ENCODE measurements at places on chromosomes 7 and 10.

GRCh38 chr7:30652132-30652531, 30.1 kb downstream of the CRHR2 start:
- no peak for DNase-seq

GRCh38 chr7:135733603-135734342, 5.8 kb upstream of the SLC13A4 start:
- no peak for DNase-seq

- peak; percentile 25 for DNase-seq
These were observed 73.0 kb upstream of the SFMBT2 start for GRCh38 chr10:7483848-7484247.

DNA sequence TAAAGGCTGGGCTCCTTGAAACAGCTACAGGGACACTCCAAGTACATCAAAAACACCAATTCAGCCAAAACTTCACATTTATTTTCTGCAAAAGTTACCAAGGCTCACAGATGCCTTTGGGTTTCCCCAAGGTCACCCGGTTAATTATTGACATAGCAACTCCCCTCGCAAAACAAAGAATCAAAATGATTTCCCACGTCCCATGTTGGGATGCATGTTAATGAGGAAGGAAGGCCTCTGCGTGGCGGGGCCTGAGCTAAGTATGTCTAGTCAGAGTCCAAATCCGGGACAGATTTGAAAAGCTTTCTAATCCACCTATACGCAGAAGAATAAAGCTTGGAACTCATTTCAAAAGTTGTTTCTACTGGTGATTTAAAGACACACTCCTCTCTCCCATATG, 535 bp upstream of the TMEM72 start:
- DNase-seq: no peak

GRCh38 chr10:52368725-52369124, 54.6 kb downstream of the DKK1 start:
- DNase-seq: no peak

DNA sequence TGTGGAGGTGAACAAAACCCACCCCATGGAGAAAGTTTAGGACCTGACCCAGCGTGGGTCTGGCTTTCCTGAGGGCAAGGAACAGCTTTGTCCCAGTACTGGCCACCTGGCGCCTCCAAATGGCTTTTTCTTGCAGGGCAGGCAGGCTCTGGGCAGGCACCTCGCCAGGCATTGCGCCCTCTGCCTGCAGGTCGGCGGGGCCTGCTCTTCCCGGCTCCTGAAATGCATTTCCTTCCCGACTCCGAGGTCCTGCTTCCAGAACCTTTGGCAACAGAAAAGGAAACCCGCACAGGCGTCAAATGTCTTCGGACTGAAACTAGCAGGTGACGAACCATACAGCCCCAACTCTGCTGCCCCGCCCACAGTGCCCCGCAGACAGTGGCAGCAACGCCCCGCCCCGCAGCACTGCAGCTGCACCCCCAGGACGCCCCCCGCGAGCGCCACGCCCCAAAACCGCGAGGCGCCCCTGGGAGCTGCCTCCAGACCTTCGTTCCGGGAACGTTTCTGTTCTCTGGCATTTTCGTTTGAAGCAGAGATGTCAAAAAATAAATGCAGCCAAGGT, 65.5 kb downstream of the C10orf143 start:
- no peak for DNase-seq

- DNase-seq: no peak
These were observed 127.0 kb upstream of the JCAD start for GRCh38 chr10:30186371-30186875.

- DNase-seq: no peak
These were observed 122.5 kb upstream of the LANCL2 start for GRCh38 chr7:55242613-55243012.

- DNase-seq: no peak
These were observed 30.6 kb downstream of the VIPR2 start for GRCh38 chr7:159114096-159114495.

DNA sequence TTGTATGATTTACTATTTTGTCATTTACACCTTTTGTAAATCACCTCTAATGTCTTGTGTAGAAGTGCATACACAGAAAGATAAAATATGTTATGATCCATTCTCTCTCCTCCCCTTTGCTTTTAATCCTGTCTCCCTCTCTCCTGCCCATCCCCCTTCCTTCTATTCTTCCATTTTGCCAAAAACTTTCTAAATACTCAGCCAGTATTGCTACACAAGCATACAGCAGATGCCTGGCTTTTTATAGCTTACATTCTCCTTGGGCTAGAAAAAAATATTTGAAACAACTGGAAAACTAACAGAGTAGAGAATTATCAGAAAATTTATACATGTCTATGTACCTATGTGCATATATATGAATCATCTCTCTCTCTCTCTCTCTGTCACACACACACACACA, 308.7 kb upstream of the BMPER start:
- no peak for DNase-seq

DNA sequence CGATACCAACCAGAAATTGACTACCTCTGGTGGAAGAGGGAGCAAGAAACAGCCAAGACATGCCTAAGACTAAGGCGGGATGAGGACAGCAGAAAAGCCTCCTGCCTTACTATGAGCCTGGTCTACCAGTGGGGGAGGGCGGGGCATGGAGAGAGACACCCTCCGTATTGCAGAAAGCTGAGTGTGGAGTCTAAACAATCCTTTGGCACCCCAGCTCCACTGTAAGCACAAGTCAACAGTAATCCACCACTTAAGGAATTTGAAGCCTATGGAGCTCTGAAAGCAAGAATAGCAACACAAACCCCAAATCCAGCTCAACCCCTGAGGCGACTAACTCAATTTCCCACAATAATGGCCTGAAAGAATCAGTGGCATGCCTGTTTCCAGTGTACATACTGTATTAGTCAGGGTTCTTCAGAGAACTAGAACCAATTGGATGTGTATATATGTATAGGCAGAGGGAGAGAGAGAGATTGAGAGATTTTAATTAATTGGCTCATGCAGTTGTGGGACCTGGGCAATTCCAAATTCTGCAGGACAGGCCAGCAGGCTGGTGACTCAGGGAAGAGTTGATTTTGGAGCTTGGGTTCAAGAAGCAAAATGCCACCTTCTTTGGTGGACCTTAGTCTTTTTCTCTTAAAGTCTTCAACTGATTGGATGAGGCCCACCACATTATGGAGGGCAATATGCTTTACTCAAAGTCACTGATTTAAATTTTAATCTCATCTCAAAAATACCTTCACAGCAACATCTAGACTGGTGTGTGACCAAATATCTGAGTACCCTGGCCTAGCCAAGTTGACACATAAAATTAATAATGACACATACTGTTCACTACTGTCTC, 13.5 kb downstream of the PPIF start:
- DNase-seq: no peak

DNA sequence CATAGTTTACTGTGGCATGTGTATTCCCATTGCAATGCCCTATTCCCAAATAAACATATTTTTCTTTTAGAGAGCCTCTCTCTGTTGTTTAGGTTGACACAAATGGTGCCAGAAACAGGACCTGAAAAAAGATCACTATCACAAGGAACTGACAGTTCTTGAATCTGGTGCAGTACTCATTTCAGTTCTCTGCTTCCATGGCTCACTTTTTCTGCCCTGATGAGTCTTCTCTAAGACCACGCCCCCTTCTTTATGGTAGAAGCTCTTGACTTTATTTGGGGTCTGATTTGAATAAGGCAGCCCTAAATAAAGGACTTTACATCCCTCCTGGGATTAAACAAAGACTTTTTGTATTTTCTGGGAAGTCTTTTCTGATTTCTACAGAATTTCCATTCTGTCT, 3.5 kb upstream of the CCDC126 start:
- DNase-seq: no peak
